Activated CD8-positive, alpha-beta memory T cell treated with anti-CD3 and anti-CD28 coated beads for 1 hour (primary cell): ENCODE measurements at places on chromosomes 2 and 18.

- DNase-seq: no peak
These were observed 20.1 kb upstream of the PPP3R1 start for GRCh38 chr2:68272246-68272994.

GRCh38 chr2:164257742-164258141, 363.5 kb downstream of the GRB14 start:
- DNase-seq: no peak

DNA sequence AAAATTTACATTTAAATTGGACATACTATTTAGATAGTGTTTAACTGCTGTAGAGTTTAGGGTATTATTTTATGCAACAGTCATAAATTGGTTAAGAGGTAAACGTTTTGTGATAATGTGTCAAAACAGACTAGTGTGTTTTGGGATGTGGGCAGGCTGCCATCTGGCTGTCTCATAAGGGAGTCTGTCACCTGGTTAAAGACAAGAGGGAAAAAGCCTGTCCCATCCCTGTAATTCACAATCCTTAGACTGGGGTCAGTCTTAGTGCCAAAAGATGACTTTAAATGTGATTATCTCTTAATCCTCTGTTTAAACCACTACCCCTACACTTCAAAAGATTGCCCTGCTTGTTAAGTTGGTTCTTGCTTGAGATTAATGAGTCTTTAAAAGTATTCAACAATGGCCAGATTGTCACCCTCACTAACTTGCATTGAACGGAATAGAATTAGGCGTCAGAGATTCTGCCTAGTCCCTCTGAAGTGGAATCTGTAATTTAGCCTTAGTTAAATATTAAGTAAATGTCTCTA, 59.2 kb downstream of the SGPP2 start:
- DNase-seq: no peak

DNA sequence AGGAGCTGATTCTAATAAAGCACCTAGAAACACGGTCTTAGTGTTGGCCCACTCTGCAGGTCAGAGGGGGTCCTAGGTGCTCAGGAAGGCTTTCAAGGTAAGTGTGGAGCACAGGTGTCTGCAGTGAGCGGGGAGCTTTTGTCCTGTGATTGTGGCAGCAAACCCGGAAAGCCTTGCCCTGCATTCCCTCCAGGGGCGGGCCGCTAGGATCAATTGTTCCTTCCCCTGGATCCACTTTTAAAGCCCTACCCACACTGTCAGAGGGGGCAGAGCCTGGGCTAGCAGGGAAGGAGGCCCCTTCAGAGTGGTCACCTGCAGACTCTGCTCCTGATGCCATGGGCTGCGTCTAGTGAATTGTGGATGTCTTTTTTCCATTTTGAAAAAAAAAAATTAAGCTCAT, 176.0 kb downstream of the CTIF start:
- no peak for DNase-seq

GRCh38 chr2:88606371-88607030, 20.8 kb downstream of the EIF2AK3 start:
- DNase-seq: no peak

- DNase-seq: no peak
These were observed 1411.8 kb downstream of the LRP1B start for GRCh38 chr2:140718999-140719398.

GRCh38 chr2:101831351-101831865, 133.9 kb downstream of the MAP4K4 start:
- peak; percentile 18 for DNase-seq

GRCh38 chr18:7458884-7459283, 108.2 kb upstream of the PTPRM start:
- no peak for DNase-seq

DNA sequence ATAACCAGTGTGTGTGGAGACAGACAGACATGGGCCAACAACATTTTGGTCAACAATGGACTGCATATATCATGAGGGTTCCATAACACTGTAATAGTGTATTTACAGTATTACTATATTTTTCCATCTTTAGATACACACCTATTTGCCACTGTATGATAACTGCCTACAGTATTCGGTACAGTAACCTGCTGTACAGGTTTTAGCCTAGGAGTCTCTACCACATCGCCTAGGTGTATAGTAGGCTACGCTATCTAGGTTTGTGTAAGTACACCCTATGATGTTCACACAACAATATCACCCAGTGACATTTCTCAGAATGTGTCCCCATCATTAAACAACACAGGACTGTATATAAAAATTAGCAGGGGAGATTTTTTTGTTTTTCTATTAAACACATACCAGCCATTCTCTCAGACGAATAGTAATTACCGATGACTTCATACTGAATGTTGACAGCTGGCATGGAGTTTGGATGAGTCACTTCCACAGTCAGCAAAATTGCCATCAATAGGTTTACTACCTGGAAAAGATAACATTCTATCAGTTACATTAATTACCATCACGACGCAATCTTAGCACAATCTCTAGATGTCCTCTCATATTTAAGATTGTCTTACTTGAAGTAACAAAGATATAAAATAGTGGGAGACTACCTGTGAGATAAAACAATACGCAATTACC, 10.8 kb downstream of the LAPTM4A start:
- DNase-seq: no peak

DNA sequence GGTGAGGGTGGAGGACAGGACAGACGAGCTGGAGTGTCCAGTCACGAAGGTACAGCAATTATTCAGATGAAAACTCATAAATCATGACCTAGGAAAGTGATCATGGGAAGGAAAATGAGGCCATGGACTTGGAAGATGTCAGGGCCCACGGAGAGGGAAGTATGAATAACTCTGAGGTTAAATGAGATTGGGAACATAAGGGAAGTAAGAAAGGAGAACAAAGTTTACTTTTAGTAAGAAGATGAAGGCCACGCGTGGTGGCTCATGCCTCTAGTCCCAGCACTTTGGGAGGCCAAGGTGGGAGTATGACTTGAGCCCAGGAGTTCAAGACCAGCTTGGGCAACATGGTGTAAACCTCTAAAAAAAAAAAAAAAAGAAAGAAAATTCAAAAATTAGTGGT, 56.2 kb downstream of the AQP4 start:
- DNase-seq: no peak

GRCh38 chr2:38532366-38532765, 70.4 kb downstream of the HNRNPLL start:
- DNase-seq: no peak

DNA sequence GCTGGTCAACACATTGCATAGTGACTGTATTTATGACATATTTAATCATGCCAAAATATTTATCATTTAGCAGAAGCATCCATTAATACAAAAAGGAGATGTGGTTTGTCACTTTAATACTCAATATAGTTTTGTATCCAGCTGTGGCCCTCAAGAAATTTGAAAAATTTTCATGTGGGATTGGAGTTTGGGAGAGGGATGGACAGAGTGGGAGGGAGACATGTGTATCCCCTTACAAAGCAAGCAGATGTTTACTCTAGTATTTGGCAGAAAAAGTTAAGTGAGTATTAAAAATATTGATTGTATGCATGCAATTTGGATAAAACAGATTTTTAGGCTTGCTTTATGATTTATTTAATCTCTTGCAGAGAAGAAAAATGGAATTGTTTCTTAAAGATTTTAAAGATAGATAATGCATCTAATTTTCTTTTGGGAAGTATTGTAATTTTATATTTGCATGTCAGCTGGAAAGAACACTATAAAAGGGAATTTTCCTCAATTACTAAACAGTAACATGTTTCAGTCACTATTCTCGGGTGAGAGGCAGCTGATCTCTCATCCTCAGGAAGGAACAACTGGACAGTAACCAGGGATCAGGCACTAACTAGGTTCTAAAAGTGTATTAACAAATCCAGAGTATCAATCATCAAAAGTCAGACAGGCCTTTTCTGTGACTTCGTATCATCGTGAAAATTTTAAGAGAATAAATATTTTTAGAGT, 1184.7 kb upstream of the NXPH2 start:
- DNase-seq: no peak

DNA sequence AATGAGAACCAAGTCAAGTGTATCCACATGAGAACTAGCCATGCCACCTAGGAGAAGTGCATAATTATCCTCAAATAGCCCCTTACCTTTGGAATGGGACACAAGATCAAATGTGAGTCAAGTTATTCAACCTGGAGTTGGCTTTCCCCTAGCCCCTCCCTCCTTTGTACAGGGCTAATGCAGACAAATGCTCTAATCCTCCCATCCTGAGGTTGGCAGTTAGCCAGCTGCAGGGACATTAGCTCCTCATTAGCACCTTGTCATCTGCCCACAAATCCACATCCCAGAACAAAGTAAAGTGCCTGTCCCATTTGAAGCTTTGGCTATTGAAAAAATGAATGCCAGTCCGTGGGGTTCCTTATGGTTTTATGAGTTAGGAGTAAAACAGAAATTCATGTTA, 294.1 kb upstream of the FANCL start:
- no peak for DNase-seq

GRCh38 chr2:3270095-3270478, 107.5 kb downstream of the EIPR1 start:
- no peak for DNase-seq

DNA sequence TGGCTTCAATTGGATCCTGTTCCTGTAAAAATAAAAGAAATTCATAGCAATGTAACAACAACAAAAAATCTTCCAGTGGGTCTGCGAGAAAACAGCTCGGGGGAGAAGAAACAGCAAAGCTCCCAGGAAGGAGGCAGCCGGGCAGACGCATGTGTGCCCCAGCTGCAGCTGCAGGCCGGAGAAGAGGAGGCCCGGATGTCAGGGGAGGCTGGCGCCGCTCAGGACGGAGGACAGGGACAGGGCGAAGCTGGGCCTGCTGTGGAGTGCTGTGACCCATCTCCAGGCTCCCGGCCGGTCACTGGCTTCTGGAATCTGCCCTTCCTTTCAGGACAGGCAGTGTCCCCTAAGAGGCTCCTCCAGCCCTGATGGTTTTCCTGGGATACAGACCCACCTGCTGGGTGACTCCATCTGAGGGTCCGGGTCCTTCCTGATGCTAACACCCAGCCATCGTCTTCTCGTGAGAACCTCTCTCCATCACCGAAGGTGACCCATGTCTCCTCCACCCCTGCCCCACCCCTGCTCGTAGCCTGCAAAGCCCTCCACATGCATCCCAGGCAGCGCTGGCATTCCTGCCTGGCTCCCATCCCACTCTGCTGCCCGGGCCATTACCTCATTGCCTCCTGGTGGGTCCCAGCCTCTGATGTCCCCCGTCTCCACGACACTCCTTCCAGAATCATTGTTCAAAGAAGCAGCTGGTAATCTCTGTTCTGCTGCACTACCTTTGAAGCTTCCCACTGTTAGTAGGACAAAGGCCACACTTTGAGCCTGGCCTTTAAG, 145.4 kb upstream of the TWIST2 start:
- DNase-seq: no peak

GRCh38 chr2:150165442-150165841, 322.0 kb downstream of the RND3 start:
- no peak for DNase-seq

DNA sequence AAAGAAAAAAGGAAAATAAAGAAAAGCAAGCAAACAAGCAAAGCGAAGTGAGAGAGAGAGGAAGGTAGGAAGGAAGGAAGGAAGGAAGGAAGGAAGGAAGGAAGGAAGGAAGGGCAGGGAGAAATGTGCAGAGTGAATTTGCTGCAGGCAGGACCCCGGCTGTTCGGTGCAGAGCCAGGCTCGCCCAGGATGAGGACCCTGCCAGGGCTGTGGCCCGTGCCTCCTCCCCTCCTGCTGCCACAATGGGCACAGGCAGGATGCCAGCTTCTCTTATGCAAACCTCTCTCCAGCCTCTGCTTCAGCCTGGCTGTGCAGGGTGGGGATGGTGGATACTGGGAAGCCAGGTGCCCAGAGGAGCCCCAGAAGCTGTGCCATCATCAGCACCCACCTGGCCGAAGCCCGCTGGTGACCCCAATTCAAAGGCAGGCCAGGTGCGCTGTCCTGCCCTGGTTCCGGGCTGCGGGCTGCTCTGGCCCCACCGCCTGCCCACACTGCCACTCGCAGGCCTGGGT, 3.2 kb downstream of the GPR17 start:
- no peak for DNase-seq

- no peak for DNase-seq
These were observed 63.0 kb downstream of the NPAS2 start for GRCh38 chr2:100882645-100883613.

- DNase-seq: no peak
These were observed 16.2 kb downstream of the KLF7 start for GRCh38 chr2:207149249-207150213.

- no peak for DNase-seq
These were observed 58.4 kb upstream of the ETAA1 start for GRCh38 chr2:67338601-67339233.

GRCh38 chr2:20048488-20049448, 2.7 kb downstream of the LAPTM4A start:
- DNase-seq: no peak

DNA sequence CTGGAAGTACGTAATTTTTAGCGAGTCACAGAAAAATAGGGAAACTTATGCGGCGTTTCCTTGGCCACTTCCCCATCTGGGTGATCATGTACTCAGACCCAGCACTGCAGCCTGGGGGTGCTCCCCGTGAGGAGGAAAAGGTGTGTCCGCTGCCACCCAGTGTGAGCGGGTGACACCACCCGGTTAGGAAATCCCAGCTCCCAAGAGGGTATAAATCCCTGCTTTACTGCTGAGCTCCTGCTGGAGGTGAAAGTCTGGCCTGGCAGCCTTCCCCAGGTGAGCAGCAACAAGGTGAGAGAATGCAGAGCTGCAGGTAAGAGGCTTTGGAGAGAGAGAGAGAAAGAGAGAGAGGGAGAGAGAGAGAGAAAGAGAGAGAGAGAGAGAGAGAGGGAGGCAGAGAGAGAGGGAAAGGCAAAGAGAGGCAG, at the start of gene IL1R2:
IL1R2 (plus strand) TSS at position 240 of the 425 bp plus-strand sequence. CDS start 16,616 bp downstream, outside the sequence.
- DNase-seq: no peak

- no peak for DNase-seq
These were observed 18.7 kb downstream of the SMIM21 start for GRCh38 chr18:75408554-75409506.

- no peak for DNase-seq
These were observed 29.3 kb upstream of the LBH start for GRCh38 chr2:30201990-30202389.

GRCh38 chr2:222423186-222423585, 1.2 kb upstream of the SGPP2 start:
- DNase-seq: no peak

- no peak for DNase-seq
These were observed 184.1 kb downstream of the HDAC4 start for GRCh38 chr2:239216614-239217273.

DNA sequence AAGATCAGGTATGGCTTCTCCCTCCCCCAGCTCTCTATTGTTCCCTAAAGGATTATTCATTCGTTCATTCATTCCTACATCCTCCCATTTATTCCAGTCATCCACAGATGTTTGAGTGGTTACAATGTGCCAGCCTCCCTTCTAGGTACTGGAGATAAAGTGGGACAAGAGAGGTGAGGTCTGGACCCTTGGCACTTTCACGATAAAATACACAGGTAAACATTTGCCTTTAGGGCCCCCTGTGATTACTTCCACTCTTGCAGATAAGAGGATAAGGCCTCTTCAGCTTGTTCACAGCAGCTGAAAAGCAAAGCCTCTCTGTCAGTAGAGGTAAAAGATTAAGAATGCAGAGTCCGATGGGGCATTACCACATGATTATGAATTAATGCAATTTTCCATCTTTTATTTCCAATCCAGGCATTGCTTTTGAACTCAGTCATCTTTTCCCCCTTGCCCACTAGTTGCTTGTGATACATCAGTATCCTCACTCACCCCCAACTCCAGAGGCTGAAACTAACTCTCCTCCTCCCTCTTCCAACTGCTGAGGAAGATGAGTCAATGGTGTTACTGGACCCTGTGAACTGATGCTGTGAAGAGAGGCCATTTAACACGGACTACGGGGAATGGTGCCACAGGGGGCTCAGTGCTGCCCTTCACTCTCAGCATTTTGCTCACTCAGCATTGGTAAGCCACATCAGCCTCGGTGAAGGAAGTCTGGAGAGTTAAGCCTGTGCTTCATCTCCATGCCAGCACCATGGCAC, 1.1 kb upstream of the DPP4 start:
- no peak for DNase-seq
